Erythroblast (primary cell): ENCODE measurements at places on chromosomes 2 and 18.

- DNase-seq: peak; percentile 12
Measured at GRCh38 chr2:69720404-69720803, 21.5 kb upstream of the ANXA4 start.

- no peak for DNase-seq
Measured at GRCh38 chr18:25798046-25798445, 292.4 kb downstream of the SS18 start.

- DNase-seq: no peak
Measured at GRCh38 chr2:111105926-111106325, 14.8 kb upstream of the BCL2L11 start.

DNA sequence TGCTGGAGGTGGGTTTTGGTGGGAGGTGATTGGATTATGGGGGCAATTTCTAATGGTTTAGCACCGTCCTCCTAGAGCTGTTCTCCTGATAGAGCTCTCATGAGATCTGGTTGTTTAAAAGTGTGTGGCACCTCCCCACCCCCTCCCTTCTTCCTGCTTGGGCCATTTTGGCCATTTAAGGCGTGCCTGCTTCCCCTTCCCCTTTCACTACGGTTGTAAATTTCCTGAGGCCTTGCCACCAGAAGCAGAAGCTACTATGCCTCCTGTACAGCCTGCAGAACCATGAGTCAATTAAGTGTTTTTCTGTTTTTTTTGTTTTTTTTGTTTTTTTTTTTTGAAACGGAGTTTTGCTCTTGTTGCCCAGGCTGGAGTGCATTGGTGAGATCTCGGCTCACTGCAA lies 335.7 kb upstream of the HS6ST1 start:
- DNase-seq: no peak

DNA sequence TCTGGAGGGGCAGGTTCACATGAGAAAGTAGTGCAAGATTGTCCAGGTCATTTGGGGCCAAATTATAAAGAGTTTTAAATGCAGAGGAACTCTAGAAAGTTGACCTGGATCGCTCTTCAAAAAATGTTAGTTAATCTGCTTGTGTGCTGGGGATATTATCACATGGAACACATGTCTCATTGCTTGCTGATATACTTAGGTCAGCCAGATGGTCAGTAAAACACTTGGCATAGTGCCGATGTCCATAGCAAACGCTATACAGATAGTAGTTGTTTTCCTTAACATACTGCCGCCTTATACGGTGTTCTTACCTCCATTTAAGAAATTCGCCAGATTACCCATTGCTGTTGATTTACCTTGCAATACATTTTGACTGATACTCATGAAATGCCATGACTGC lies 103.4 kb upstream of the CWC22 start:
- peak; percentile 38 for DNase-seq

DNA sequence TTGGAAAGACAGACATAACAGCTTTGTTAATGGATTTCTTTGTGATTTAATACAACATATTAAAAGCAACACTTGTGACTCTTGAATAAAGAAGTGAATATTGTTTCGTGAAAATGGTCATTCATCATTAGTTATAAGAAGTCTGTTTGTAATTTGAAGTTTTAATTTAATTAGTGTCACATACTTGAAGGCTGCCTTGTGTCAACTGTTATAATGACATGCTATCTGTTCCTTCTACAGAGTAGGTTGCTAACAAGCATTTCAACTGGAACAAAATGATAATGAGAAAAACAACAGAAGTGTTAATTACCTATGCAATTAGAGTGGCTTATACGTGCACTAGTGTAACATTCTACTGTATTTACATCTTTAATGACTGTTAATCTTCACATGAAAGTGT lies 624.7 kb downstream of the LRP1B start:
- DNase-seq: no peak

- no peak for DNase-seq
Measured at GRCh38 chr2:150234787-150235446, 252.6 kb downstream of the RND3 start.

DNA sequence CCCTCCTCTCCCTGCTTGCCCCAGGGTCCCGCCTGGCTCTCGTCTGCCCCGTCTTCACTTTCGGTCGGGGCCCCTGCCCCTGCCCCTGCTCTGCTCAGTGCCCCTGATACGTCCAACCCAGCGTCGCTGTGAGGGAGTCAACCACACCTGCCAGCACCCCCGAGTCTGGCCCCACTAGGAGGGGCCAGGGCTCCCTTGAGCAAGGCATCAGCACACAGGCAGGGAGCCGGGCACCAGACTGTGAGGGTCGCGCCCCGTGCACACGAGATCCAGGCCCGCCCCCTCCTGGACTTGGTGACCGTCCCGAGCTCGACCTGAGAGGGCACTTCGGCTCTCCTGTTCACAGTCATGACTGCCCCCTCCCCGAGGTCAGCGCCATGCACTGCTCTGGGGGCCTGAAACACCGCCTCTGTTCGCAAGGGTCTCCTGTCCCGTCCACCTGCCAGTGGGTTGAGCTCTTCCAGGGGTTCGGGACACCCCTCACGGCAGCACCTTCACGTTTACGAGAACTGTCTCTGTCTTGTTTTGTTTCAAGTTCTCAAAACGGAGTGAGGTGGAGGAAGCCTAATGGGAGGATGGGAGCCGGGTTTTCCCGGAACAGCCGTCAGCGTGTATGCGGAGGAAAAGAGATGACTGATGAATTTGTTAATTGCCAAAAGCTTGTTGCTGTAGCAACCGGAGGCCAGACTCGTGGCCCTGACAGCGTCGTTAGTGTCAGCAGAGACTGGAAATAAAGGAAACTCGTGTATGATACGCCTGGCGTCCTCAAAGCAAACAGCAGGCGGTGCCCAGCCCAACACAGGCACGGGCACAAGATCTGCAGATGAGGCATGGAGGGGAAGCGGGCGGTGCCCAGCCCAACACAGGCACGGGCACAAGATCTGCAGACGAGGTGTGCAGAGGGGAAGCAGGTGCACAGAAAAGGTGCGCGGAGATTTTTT lies 48.2 kb upstream of the KCNG2 start:
- no peak for DNase-seq

DNA sequence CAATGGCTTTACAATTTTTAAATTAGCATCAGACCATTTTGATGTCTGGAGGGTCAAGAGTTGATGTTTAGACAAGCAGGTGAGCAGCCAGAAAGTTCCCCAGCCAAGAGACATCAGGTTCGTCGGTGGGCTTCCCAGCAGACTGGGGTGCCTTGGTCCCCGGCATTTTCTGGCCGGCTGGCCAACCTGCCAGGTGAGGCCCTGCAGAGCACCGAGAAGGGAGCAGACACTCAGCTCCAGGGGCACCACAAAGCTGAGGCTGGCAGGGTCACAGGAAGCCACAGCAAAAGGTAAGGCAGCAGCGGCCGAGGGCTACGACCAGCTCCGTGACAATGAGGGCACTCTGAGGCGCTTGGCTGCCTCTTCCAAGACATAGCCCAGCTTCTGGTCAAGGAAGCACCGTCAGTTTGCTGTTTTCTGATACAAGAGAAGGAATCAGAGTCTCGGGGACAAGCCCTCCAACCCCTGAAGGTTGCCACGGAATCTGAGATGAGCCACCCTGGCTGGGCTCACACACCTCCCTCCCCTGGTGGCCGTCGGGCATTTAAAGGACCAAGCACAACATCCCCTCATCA lies 229.0 kb downstream of the MGAT5 start:
- DNase-seq: no peak

- DNase-seq: no peak
Measured at GRCh38 chr2:230537531-230537976, 121.6 kb downstream of the SP100 start.

GRCh38 chr18:23331091-23331920 lies 121.8 kb upstream of the RIOK3 start:
- DNase-seq: no peak

- no peak for DNase-seq
Measured at GRCh38 chr2:134109725-134110124, 144.1 kb upstream of the MGAT5 start.

DNA sequence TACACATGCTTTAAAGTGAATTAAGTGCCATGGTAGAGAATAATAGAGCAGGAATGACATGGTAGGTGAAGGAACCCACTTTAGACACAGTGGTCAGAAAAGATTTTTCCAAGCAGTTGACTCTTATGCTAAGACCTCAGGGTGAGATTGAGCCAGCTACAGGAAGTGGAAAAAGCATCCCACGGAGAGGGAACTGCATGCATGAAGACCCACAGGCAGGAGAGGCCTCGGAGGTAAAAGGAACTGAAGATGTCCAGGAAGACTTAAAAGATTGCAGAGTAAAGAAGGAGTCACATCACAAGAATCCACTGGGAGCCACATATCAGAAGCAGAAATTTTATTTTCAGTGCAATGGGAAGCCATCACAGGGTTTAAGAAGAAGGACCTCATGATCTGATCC lies 499.2 kb upstream of the FAM98A start:
- DNase-seq: no peak
